ENCODE measurements at places on chromosomes 6 and 20.

DNA sequence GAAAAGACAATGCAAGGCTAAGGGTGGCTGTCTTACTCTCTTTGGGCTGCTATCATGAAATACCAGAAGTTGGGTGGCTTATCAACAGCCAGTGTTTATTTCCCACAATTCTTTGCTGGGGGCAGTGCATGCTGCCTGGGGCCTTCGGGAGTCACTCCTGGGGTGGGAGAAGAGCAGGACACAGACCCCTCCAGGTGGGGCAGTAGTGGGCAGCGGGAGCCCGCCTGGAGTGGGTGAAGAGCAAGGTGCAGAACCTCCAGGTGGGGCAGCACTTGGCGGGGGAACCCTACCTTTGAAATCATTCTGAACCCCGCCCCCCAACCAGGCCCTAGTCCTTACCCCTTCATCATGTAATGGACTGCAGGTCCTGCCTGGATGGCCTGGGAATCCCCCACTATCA is 69.6 kb upstream of the THBS2 start:
- no peak for DNase-seq

DNA sequence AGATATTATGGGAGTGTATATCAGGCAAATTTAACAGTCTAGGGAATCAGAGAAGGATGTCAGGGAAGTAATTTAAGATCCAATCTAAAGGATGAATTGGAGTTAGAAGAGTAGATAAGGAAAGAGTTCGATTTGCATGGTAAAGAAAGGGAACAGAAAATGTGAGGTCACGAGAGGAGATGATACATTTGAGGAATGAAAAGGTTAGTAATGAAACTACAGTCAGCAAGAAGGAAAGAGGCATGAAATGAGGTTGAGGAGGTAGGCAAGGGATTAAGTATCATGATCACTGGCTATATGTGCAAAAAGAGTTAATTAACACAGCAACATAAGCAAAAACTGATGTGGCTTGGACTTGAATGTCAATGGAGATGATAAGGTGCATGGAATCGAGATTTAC is 22.4 kb downstream of the ZNF318 start:
- DNase-seq, result no peak

DNA sequence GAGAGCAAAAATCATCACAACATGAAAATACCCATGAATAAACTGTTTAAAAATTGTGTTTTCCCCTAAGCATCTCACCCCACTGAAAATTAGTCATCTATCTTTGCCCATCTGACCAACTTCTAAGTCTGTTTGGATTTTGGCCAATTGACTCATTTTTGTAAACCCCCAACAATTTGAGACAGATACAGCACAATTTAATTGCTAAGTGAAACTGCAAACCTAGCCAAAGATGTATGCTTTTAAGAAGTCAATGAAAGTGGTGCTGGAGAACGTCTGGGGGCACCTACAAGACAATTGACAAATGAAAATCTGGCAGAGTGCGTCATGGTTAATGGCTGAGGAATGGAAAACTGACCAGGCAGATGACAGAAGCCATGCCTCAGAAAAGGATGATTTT is 30.9 kb upstream of the SLC24A3 start:
- DNase-seq, result no peak

- DNase-seq, result no peak
These were observed 248.4 kb upstream of the HSF2 start for GRCh38 chr6:122151066-122151465.
